A172 (cell line): ENCODE measurements at places on chromosomes 3 and 15.

GRCh38 chr3:149572796-149573414 lies 84.9 kb downstream of the WWTR1 start:
- peak; percentile 82 for DNase-seq

GRCh38 chr15:76398317-76399104 lies 61.9 kb downstream of the ISL2 start:
- DNase-seq: no peak

DNA sequence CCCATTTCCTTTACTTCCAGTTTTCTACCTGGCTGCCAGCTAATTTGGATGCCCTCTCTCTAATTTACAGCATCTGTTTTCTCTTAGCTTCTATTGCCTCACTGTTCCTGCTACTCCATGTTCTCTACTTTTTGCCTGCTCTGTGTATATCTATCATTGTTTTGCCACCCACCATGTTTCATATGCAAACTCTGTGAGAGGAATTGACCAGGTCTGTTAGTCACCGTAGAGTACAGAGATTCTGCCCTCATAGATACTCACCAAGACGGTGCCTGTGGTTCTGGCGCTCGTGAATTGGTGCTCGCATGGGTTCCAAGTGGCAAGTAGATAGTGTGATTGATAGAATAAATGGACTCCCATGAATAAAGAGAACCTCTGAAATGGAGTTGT lies 288.8 kb downstream of the CNTN6 start:
- no peak for DNase-seq

- DNase-seq: no peak
Measured at GRCh38 chr15:23866832-23867231, 179.7 kb upstream of the NDN start.

- no peak for DNase-seq
Measured at GRCh38 chr3:42762046-42762724, 10.9 kb downstream of the CCDC13 start.

DNA sequence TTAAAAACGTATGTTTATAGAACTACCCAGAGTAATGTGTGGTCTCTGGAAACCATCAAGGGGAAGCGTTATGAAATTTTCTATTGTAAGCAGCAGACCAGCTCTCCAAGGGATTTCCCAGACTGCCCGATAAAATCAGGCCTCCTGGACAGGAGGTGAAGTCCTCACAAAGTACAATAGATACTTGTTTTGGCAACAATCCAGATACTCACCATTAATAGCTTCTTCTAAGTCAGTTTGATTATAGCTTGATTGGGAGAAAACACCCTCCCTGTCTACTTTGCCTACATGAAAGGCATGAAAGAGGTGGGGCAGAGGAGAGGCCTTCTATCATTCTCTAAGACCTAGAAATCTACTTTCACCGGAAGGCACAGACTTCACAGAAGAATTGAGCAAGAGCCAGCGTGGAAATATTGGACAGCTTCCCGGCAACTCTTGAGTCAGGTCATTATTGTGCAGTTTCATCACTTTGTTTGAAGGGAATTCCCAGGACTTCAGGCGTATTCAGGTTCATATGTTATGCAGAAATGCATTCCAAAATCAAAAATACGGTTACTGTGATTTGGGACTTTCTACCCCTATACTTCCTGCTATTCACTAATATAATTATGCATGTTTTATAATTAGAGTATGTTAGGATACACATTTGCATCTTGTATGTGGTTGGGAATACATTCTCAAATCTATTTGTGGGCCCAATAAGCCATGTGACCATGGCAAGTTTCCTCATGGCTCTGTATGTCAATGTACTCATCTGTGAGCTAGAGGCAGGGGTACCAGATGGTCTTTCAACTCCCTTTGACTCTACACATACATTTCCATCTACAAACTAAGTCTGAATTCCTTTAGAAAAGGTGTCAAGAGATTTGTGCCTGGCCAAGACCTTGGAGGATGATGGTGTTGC lies 103.5 kb downstream of the CD47 start:
- DNase-seq: peak; percentile 94

GRCh38 chr15:79015416-79015815 lies 70.6 kb upstream of the CTSH start:
- no peak for DNase-seq

DNA sequence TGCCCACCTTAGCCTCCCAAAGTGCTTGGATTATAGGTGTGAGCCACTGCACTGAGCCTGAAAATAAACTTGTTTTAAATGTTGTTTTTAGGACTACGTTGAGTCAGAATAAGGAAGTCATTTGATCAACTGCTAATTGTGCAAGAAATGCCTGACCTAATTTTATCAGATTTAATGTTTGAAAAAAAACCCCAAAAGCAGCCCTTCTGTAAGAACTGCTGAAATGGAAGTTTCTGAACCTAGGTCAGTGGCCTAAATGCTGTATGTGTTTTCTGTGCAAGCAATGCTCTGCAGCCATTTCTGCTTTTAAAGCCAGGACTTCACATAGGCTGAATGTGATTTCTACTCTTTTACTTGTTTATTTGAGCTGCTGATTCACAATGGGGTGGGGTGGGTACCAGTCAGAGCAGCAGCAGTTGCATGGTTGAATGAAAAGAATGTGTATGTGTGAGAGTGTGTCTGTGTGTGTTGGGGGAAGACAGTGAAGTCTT lies 6.6 kb downstream of the GPX1 start:
- DNase-seq: peak; percentile 68

DNA sequence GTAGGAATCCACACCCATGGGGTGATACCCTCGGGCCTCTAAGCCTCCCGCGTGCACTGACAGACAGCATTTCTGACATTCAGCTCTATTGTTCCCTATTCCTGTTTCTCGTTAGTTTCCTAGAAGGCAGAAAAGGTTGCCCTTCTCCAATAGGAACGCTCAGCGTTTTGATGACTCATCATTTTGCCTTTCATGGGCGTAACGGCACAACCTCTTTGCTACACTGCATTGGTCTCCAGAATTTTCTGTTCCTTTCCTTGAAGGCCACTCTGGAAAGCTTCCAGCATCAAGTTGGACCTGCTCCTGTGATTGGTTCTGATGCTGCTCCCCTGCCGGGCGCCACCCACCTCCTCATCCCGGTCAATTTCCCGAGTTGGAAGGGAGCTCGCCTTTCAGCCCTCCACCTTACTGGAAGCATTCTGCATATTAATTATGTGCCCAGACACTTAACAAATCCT lies 13.0 kb upstream of the TNK2 start:
- DNase-seq: peak; percentile 24

- no peak for DNase-seq
Measured at GRCh38 chr15:93298901-93299300, 209.9 kb upstream of the RGMA start.

- no peak for DNase-seq
Measured at GRCh38 chr15:87724330-87724729, 532.2 kb downstream of the NTRK3 start.

- DNase-seq: no peak
Measured at GRCh38 chr15:68774521-68775235, 46.0 kb downstream of the ANP32A start.

DNA sequence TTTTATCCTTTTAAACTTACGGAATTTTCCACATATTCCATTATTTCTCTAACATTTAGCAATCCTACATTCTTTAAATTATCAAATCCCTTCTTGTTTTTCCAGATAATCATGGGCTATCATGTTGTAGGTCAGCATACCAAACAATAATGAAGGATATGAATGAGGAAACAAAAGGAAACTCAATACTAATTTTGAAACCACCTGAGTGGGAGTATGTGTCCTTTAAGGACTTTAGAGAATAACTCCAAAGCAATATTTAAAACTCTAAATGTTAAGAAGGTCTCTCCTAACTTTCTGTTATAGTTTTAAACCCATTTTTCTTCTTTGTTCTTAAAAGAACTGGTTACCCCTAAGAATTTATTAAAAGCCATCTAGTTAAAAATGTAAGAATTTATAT lies 43.0 kb downstream of the TP53BP1 start:
- no peak for DNase-seq

GRCh38 chr15:31262901-31263671 lies 63.5 kb upstream of the KLF13 start:
- DNase-seq: no peak

GRCh38 chr15:81060907-81061306 lies 60.2 kb downstream of the TLNRD1 start:
- no peak for DNase-seq

DNA sequence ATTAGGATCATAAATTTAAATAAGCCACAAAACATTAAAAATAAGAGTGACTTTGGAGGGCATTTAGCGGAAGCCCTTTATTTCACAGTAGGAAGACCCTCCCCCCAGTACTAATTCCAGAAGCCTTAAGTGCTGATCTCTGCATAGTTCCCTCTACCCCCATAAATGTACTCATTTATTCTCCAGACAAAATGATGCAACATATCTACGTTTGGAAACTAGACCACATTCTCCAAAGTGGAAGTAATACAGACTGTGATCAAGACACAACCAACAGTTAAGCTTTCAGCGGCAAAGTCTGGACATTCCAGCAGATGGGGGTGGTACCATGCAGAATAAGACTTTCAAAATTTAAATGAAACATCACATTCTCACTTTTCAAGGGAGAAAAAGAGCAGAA lies 44.8 kb upstream of the RPS17 start:
- no peak for DNase-seq

DNA sequence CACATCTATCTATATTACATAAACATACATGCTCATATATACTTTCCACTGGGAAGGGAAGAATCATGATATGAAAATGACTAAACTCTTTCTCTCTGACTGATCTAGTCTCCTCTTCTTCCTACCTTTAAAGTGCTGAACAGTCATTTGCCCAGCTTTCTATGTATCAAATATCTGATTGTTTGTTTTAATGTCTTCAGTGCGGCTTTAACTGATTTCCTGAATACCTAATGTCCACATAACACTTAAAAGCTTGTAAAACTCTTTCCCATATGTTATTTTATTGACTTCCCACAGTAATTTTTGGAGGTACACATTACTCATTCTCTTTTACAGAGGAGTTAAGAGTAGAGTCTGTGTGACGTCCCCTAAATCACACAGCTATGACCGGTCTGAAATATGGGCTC lies 28.2 kb downstream of the CPOX start:
- peak; percentile 45 for DNase-seq

DNA sequence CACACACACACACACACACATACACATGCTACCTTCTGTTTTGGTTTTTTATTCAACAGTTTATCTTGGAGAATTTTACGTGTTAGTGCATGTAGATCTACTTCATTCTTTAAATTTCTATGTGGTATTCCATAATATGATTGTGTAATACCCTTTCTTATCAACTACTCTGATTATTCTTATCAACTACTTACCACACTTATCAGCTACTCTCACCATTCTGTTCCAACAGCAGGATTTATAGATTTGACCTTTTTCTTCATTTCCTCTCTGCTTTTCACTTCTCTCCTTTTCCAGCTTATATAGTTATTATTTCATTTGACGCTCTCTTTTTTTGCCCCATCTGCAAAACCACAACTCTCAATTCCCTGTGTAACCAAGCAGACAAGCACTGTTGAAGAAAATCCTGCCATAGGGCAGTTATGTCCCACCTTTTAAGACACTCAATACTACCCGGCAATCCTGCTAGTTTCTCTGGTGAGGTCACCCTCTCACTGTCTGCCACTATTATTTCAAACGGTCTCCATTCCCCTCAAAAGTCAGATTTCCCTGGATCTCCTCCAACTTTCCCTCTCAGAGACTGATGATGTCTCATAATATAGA lies 56.9 kb upstream of the SATB1 start:
- DNase-seq: no peak

DNA sequence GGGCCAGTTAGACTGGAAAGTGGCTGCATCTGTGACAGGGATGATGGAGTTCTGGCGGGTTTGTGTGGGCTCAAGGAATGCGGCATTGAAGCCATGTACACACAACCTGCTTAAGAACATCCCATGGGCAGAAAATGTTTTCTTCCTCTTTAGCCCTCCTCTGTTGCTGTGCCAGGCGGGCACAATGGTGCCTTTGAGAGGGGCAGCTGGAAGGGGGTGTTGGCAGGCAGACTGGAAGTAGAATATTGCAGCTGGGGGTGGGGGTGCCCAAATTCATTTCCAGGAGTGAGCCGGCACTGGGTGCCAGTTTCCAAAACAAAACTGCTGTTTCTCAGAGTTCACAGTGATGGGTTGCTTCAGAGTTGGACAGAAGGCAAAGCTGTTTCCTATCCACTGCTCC lies 91.8 kb upstream of the ETV5 start:
- no peak for DNase-seq

DNA sequence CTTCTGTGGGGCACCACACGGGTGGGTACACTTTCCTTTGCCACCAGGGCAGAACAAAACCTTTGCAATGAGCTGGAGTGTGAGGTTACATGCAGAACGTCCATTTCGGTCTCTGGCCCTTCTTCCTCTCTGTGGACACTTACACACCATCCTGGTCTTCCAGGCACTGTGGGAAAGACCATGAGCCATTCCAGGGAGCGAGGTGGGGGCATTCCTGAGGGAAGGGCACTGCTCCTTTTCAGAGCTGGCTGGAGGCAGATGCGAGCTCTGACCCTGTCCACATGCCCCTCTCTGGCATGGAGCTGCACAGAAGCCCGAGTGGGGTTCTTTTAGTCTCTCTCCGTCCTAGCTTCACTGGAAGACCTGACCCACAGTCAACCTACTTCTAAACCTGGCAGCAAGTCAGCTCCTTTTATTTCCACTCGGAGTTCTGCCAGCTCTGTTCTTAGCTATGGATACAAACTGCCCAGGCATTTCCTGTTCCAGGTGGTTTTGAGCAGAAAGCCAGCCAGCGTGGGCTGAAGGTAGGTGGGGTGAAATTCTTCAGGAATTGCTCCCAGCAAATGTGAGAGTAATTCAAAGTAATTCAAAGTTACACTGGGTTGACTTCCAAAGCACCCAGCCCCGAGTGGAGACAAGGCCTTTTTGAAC lies 281.4 kb downstream of the ADAMTS17 start:
- peak; percentile 66 for DNase-seq

- DNase-seq: no peak
Measured at GRCh38 chr15:93520206-93520605, 431.2 kb upstream of the RGMA start.

DNA sequence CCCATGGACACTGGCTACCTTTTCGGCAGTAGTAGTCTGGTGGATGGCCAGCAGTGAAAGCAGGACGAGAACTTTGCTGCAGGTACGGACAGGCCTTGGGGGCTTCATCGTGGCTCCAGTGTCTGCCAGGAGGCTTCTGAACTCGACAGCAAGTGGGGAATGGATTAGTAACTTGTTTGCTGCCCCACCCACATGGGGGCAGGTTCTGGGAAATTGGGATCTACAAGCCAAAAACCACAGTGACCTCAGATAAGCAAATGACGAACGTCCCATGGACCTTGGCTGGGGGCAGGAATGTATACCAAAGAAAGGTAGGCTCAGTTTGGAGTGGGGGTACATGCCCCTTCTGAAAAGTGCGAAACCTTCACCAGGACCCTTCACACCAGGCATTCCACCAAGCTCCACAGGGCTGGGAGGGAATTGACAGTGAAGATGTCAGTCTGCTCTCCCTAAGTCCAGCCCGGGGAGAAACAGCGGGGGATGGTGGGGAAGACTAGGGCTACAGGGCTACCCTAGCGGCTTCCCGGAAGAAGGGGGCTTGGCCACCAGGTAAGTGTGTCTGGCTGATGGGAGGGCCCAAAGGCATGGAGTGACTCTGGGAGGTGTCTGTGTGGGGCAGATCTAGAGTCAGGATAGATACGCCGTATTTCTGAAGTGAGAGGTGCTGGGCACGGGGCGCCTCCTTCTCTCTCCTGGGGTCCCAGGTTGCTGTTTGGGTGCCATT lies at the start of gene ITIH4:
TSS of gene ITIH4 (minus strand) at position 138 of the 724 bp plus-strand sequence. CDS start at position 108, 30 bp downstream.
- DNase-seq: no peak

- no peak for DNase-seq
Measured at GRCh38 chr15:100438570-100438969, 90.2 kb downstream of the CERS3 start.
